Stimulated activated CD4-positive, alpha-beta T cell treated with anti-CD3 and anti-CD28 coated beads, Interleukin-15, amount 100 ng/mL, for 1 hour (primary cell): ENCODE measurements at places on chromosomes 5 and 9.

DNA sequence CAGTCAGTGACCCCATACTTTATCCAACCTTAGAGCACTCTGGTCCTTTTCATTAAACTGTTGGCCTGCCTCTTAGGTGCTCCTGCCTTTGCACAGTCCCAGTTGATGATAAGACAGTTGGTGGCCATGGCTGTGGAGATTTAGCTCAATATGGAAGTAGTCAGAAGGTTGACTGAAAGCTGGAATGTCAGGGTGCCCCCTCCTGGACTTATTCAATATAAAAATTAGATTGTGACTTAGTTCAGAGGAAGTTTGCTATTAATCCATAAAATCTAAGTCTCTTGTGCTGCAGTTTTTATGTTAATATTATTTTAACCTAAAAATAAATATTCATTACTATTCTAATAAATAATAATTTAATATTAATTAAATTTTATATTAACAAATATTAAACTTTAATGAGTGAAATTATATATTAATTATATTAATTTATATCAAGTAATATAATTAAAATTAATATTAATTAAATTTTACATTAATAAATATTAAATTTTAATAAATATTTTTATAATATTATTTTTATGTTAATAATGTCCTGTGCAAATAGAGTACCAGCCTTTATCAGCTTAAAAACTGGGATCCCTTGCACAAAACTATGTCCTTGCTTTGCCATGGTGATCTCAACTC is 77.7 kb upstream of the ADAMTSL1 start:
- no peak for DNase-seq

DNA sequence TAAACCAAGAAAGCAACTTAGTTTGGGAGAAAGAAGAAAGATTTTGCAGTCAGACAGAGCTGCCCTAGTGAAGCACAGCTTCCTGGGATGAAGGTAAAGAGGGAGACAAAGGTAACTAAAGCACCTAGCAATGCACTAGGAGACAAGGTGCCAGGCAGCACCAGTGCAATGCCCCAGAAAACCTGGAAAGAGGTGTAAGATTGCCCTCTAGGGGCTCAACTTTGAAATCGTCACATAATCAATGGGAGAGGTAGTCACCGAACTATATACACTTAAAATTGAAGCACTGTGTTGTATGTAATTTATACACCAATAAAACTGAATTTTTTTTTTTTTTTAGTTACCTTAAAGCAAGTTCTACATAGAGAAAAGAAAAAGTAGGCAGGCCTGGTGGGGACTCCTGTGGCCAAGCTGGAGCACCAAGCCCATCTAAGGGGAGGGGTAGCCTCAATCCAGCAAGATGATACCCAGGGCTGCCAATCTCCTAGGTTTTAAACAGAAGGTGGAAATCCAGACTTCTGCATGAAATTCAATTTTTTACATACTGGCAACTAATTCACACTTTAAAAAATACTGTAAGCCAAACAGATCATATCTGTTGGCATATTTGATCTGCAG is 48.2 kb downstream of the CDK5RAP2 start:
- DNase-seq = no peak

DNA sequence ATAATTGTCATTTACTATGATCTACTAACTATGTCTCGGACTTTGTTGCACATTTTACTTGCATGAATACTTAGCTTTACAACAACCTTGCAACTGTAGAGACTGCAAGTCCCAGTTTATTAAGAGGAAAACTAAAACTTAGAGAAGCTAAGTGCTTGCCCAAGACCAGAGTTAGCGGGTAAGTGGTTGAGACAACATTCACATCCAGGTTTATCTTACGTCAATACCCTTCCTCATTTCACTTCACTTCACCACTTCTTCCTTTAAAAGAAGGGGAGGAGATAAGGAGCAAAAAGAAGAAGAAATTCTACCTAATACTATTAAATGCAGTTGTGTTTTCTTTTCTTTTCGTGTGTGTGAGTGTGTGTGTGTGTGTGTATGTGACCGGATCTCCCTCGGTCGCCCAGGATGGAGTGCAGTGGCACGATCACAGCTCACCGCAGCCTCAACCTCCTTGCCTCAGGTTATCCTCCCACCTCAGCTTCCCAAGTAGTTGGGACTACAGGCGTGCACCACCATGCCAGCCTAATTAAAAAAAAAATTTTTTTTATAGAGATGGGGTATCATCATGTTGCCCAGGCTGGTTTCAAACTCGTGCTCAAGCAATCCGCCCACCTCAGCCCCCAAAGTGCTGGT is 37.4 kb downstream of the MEGF9 start:
- DNase-seq = no peak

DNA sequence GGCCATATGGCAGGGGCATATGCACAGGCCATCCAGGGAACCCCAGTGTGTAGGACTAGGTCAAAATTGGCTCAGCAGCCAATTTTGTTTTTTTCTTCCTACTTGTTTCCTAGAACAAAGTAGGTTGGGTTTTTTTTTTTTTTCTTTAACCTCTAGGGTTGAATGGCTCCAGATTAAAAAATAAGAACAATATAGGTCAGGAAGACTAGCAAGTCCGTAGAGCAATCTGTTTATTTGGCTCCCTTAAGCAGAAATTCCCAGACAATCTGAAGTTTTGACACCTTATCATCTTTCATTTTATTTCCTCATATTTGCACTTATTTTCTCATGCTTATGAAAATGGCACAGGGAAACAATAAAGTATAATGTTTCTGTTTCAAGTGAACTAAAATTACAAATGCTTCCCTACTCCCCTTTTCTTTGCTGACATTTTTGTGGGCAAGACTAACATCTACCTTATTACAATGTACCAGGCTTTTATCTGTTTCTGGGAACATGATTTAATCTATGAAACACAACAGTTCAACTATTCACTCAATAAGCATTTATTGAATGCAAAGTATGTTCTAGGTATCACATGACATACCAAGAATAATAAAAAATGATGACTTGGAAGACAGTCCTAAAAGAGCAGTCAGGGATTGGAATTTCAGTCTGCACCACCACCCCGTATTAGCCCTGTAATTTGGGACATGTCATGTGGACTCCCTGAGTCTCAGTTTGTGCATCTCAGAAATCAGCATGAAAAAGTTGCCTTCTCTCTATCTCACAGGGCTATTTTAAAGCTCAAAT is 30.5 kb downstream of the TLR4 start:
- DNase-seq = no peak

GRCh38 chr9:114421147-114421546 is 33.4 kb upstream of the AKNA start:
- DNase-seq = no peak

- DNase-seq = peak; percentile 31
These were observed 12.1 kb downstream of the GALNT10 start for GRCh38 chr5:154202379-154203260.

- no peak for DNase-seq
These were observed 96.6 kb downstream of the LHX2 start for GRCh38 chr9:124108216-124108615.

DNA sequence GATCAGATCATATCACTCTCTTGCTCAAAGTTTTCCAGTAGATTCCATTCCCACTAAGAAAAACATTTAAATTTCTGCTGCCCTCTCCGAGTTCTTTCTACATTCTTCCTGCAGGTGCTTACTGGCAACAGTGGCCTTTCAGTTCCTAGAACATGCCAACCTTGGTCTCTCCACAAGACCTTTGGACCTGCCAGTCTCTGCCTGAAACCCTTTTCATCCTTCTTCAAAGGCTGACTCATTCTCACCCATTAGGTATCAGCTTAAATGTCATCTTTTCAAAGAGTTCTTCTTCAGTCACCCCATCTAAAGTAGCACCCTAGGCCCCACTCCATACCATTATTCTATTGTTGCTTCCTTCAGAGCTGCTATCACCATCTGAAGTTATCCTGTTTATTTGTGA is 21.8 kb downstream of the PPIC start:
- no peak for DNase-seq

DNA sequence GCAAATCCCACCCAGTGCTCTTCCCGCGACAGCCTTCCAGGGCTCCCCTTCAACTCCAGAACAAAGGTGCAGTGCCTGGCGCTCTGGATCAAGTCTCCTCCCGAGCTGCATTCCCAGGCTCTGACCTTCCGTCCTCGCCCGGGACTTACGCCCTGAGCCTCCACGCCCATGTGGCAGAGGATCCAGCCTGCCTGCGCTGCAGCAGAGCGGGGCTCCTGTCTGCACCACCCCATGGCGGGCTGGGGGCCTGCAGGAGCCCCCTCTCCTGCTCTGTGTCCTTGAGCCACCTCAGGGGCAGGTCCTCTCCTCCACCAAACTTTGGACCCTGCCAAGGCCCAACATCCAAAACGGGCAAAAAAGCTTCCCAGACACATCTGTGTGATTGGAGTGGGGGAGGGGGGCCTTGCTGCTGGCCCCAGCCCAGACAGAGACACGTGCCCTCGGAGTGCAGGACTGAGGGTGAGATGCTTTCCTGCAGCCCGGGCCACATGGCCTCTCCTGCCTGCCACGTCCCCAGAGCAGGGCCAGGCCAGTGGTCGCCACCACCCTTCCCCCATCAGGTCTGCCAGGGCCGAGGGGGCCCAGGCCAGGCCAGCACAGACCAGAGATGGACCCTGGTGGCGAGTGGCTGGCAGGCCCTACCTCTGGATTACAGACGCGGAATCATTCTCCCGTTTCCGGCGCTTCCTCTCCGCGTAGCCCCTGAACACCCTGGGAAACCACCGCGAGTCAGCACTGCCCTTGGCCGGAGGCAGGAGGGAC is 4.4 kb downstream of the NSMF start:
- no peak for DNase-seq

DNA sequence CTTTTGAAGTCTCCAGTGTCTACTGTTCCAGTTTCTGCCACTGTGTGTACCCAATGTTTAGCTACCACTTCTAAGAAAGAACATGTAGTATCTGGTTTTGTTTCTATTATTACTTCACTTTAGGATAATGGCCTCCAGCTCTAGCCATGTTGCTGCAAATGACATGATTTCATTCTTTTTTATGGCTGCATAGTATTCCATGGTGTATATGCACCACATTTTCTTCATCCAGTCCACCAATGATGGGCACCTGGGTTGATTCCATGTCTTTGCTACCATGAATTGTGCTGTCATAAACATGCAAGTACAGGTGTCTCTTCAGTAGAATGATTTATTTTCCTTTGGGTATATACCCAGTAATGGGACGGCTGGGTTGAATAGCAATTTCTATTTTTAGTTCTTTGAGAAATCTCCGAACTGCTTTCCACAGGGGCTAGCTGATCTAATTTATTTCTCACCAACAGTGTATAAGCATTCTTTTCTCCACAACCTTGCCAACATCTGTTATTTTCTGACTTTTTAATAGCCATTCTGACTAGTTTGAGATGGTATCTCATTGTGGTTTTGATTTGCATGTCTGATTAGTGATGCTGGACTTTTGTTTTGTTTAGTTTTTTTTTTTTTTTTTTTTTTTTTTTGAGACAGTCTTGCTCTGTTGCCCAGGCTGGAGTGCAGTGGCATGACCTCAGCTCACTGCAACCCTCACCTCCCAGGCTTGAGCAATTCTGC is 68.9 kb downstream of the WDR41 start:
- no peak for DNase-seq

GRCh38 chr5:169350016-169350415 is 49.1 kb upstream of the SLIT3 start:
- no peak for DNase-seq
